MM.1S (cell line): ENCODE measurements at places on chromosomes 6 and 20.

GRCh38 chr6:144957236-144957937 is 672.3 kb downstream of the UTRN start:
- no peak for DNase-seq

GRCh38 chr6:3339811-3340210 is 81.1 kb downstream of the PSMG4 start:
- DNase-seq, result no peak

DNA sequence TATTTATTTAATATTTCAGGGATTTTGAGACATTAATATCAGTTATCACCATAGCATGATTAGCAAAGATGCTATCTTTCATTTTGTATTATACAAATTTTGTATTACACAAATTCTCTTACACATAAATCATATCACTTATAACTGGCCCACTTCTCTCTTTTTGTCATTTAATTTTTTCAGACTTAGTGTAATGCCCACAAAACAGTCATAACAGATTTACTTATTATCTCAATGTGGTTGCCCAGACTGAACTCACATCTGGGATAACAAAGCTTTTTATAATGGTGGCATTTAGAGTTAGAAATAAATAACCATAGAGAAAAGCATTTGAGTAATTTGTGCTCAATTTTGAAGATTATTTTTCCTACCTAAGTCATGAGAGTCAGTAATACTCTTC is 148.3 kb downstream of the TFAP2B start:
- no peak for DNase-seq

GRCh38 chr6:29965873-29966601 is 23.7 kb downstream of the HLA-A start:
- peak; percentile 92 for DNase-seq

- no peak for DNase-seq
Measured at GRCh38 chr6:11525468-11526155, 11.9 kb upstream of the TMEM170B start.

DNA sequence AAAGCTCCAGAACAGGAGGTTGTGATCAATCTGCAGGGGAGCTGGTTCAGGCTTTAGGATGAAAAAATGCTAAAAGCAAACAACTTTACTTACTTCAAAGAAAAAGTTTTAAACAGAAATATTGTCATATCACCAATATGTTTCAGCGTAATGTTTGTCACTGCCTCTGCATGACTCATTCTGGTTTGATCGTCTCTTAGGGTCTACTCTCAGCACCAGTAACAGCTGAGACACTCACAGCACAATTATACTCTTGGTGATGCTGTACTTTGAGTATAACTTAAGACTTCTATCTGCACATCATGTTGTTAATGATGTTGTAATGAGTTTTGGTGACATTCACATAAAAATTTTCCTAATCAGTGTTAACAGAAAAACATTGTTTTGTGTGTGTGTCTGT is 665.4 kb downstream of the EPM2A start:
- DNase-seq, result no peak

- no peak for DNase-seq
Measured at GRCh38 chr6:122005661-122006060, 393.8 kb upstream of the HSF2 start.

DNA sequence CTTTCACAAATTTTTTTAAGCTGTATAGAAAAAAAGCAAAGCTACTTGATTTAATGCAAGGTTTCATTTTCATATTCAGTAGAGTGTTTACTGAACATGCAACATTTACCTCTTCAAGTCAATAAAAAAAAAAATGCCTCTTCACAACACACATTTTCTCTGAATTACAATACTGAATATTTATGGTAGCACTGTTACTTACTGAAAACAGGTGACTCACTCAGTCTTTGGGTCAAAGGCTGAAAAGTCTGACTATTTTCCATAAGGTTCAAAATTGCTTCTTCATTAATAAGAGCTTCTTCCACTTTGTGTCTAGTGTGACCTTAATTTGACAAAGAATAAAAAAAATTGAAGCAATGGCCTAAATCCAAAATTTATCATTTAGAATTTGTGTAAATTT is 101.9 kb downstream of the REV3L start:
- DNase-seq, result no peak

DNA sequence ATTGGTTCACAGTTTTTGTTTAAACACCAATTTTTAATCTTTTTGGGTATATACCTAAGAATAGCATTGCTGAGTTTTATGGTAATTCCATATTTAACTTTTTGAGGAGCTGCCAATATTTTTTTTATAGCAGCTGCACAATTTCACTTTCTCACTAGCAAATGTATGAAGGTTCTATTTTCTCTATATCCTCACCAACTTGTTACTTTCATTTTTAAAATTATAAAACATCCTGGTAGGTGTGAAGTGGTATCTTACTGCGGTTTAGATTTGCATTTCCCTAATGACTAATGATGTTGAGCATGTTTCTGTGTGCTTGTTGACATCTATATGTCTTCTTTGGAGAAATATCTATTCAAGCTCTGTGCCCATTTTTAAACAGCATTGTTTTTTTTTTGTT is 452.1 kb downstream of the GRIK2 start:
- DNase-seq, result peak; percentile 39

- no peak for DNase-seq
Measured at GRCh38 chr20:63235399-63235983, at the start of gene BIRC7. Gene BIRC7, plus strand, starts transcription at chr20:63235905. Its CDS starts 192 bp downstream, at chr20:63236097.

- no peak for DNase-seq
Measured at GRCh38 chr6:130365166-130366106, at the start of gene TMEM200A. Gene TMEM200A, plus strand, starts transcription at chr6:130366017. Its CDS starts 74,406 bp downstream, at chr6:130440423.

GRCh38 chr6:128870746-128871145 is 12.2 kb upstream of the LAMA2 start:
- no peak for DNase-seq

DNA sequence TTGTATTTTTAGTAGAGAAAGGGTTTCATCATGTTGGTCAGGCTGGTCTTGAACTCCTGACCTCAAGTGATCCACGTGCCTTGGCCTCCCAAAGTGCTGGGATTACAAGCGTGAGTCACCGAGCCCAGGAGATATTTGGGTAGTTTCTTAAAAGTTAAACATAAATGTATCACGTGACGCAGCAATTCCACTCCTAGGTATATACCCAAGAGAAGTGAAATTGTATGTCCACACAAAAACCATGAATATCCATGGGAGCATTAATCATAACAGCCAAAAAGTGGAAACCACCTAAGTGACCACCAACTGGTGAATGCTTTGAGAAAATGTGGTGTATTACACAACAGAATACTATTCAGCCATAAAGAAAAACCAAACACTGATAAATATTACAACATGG is 164.8 kb downstream of the MRPL14 start:
- no peak for DNase-seq

DNA sequence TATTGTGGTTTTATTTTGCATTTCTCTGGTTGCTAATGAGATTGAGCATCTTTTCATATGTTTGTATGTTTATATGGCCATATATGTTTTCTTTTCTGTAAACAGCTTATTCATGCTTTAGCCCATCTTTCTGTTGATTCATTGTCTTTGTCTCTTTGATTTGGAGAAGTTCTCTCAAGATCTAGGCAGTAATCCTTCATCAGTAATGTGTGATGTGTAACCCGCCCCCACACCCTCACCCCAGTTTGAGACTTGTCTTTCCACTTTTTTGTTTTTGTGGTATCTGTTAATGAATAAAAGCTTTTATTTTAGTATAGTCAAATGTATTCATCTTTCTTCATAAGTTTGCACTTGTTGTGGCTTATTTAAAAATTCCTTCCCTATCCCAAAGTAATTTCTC is 26.0 kb downstream of the ZC3H12D start:
- no peak for DNase-seq

- DNase-seq, result no peak
Measured at GRCh38 chr6:14252271-14252850, 134.8 kb downstream of the CD83 start.

- no peak for DNase-seq
Measured at GRCh38 chr6:150377211-150377781, 8.5 kb downstream of the IYD start.

- DNase-seq, result no peak
Measured at GRCh38 chr20:35541118-35541782, 628 bp upstream of the ERGIC3 start.

GRCh38 chr20:50037123-50037522 is 54.3 kb downstream of the SNAI1 start:
- no peak for DNase-seq

DNA sequence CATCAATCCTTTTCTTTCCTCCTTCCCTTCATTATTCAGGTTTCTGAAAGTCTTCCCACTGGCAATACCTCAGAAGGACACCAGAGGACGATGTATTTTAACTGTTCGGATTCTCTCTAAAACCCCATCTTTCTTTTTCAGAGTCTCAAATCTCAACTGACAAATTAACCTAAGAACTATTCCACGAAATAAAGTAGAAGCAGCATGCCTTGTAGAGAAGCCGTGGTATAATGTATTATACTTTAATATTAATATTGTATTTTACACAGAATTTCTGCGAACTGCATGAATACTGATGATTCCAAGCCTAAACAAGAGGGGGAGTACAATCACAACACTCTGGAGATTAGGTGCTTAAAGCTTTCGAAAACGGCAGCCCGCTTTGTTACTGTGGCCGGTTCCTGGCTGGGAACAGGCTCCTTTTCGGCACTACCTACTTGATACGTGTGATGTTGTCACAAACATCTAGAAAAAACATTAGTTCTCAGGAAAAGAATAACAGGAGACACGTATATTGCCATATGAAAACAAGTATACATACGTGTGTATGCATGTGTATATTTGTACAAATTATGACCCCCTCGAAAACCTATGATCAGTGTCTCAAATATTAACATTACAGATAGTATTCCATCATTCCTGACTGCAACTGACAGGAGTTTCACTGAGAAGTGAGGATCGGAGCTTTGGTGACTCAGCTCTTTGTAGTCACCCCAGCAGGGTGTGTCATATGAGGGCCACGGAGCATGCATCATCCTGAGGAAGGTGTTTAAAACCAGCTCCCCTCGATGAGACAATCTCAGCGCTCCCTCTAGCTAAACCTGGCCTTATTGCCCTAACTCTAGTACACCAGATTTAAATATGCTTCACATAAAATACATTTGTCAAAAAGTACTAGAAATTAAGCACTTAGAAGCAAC is 319.7 kb upstream of the TCF21 start:
- peak; percentile 63 for DNase-seq

GRCh38 chr20:58352468-58352867 is 36.6 kb upstream of the VAPB start:
- no peak for DNase-seq

- DNase-seq, result no peak
Measured at GRCh38 chr20:51437182-51437924, 105.2 kb downstream of the NFATC2 start.

- DNase-seq, result no peak
Measured at GRCh38 chr20:20930500-20930899, 175.7 kb downstream of the LINC00237 start.

- DNase-seq, result no peak
Measured at GRCh38 chr6:29757701-29758293, 34.6 kb downstream of the HLA-F start.

GRCh38 chr6:25070547-25071366 is 135.0 kb upstream of the RIPOR2 start:
- DNase-seq, result peak; percentile 79
